ENCODE measurements at places on chromosomes 7 and 10. TPM values are rescaled to one million over a fixed set of nuclear protein-coding genes. Genes with fewer than 3 reads are reported as not detected.
A peak's percentile ranks its signal among the peaks of the same experiment; 100 is the strongest.

ZWINT gene
- 101 TPM for total RNA-seq

ELMO1 gene
- total RNA-seq: 7.8 TPM

SYNPO2L gene
- total RNA-seq: not detected

GRCh38 chr10:45440511-45441062 is 66.6 kb downstream of the ALOX5 start:
- no peaks in the 10 kb centered on the region for H3K4me1 ChIP-seq
- H3K27me3 ChIP-seq: no peaks in the 10 kb centered on the region
- no peak for DNase-seq
- no peak overlapping the region for H3K4me3 ChIP-seq

- H3K27me3 ChIP-seq: no peaks in the 10 kb centered on the region
- no peak for DNase-seq
- no peak overlapping the region for H3K27ac ChIP-seq
- no peak overlapping the region for H3K4me3 ChIP-seq
- H3K36me3 ChIP-seq: no peaks in the 10 kb centered on the region
These were observed 140.6 kb downstream of the ARHGAP22 start for GRCh38 chr10:48464121-48464870.

DNA sequence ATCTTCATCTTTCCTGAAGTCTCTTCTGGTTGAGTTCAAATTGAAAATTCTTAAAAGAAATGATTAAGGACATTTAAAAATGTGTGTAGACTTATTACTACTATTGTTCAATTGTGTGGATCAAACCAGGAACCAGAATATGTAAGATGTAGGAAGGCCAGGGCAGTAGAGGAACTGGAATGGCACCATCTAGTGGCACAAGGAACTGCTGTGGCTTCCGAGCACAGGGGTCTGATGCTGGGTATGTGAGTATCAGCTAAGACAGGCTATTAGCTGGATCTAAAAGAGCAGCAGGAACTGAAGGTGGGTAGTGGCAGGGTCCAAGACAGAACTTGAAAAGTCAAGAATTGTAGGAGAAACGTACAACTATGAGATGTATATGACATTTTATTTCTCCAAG is 247.3 kb downstream of the SEMA3A start:
- H3K36me3 ChIP-seq: no peaks in the 10 kb centered on the region
- DNase-seq: peak; percentile 71
- no peak overlapping the region for H3K27ac ChIP-seq
- no peak overlapping the region for H3K4me3 ChIP-seq

GRCh38 chr10:60041489-60042133 is 135.3 kb upstream of the CCDC6 start:
- no peak overlapping the region for H3K4me3 ChIP-seq
- H3K27ac ChIP-seq: no peak overlapping the region
- DNase-seq: no peak
- H3K36me3 ChIP-seq: peaks cover 4% of the 10 kb centered on the region

DNA sequence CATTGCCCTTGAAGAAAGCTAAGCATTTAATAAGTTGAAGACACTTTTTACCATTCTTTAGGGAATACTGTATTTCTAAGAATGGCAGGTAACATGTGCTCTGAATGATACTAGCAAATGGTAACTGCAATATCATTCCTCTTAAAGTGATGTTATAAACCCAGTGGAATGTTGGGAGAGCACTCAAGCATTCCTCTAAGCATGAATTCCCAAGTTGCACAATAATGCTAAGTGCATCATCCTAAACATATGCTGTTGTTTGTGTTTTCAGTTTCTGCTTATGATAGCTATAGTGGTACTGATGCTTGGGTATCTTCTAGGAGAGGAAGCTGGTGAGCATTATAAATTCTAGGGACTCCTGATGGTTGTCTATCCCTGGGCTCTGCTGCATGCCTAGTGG is 673.9 kb downstream of the PHTF2 start:
- H3K27me3 ChIP-seq: no peaks in the 10 kb centered on the region
- no peak for DNase-seq
- no peak overlapping the region for H3K4me3 ChIP-seq
- H3K4me1 ChIP-seq: no peaks in the 10 kb centered on the region
- no peaks in the 10 kb centered on the region for H3K36me3 ChIP-seq

- no peak for DNase-seq
- no peaks in the 10 kb centered on the region for H3K27me3 ChIP-seq
- H3K4me3 ChIP-seq: no peak overlapping the region
- no peaks in the 10 kb centered on the region for H3K36me3 ChIP-seq
- H3K4me1 ChIP-seq: no peaks in the 10 kb centered on the region
These were observed 73.2 kb upstream of the NEUROD6 start for GRCh38 chr7:31413766-31414165.

DNA sequence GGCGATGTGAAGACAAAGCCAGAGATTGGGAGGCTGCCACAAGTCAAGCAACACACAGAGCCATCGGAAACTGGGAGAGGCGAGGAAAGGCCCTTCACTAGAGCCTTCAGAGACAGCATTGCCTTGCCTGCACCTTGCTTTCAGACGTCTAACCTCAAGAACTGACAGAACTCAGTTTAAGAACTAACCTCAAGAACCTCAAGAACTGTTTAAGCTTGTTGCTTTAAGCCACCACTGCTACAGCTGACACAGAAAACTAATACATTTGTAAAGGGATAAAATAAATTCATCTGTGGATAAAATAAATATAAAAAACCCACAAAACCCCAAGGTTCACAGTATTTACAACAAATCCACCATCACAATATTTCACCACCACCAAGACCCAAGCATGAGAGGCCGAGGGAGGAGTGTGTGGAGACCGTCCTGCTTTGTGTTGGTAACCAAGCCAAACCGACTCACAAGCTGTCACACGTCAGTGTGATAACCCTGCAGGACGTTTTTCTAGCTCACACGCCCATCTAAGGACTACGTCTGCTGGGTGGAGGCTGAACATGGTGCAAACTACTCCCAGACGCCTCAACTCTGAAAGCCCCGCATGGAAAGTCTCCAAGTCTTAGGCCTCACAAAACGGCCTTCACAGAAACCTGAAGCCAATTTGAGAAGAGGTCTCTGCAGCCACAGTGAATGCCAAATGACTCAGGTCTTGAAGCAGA is 116.8 kb downstream of the ABLIM1 start:
- H3K4me1 ChIP-seq: peaks cover 5% of the 10 kb centered on the region
- H3K4me3 ChIP-seq: no peak overlapping the region
- no peak for DNase-seq
- H3K27me3 ChIP-seq: no peaks in the 10 kb centered on the region
- no peak overlapping the region for H3K27ac ChIP-seq
- no peaks in the 10 kb centered on the region for H3K36me3 ChIP-seq

DNA sequence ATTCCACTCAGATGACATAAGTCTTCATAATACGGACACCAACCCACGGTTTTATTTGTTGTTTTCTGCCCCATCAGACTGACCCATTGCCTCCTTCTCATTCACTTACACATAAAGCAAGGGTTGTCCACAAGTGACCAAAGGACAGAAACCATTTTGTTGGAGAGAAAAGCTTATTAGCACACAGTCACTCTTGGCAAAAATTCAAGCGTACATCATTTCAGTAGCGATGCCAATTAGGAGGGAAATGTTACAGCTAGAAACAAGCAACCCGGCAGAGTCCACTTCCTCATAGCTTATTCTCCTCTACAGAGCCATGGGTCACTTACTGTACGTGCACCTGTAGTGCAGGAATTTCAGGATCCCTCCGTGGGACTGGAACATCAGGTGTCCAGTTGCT is 23.0 kb downstream of the ABLIM1 start:
- H3K27ac ChIP-seq: no peak overlapping the region
- peaks cover 9% of the 10 kb centered on the region for H3K27me3 ChIP-seq
- H3K4me1 ChIP-seq: peaks cover 4% of the 10 kb centered on the region
- H3K4me3 ChIP-seq: no peak overlapping the region
- no peaks in the 10 kb centered on the region for H3K36me3 ChIP-seq

GRCh38 chr10:11875494-11876281 is 52.5 kb downstream of the PROSER2 start:
- H3K27ac ChIP-seq: no peak overlapping the region
- no peaks in the 10 kb centered on the region for H3K36me3 ChIP-seq
- no peaks in the 10 kb centered on the region for H3K27me3 ChIP-seq
- peaks cover 6% of the 10 kb centered on the region for H3K4me1 ChIP-seq

- no peak overlapping the region for H3K27ac ChIP-seq
- no peak overlapping the region for H3K4me3 ChIP-seq
- peaks cover 2% of the 10 kb centered on the region for H3K36me3 ChIP-seq
- DNase-seq: no peak
- H3K27me3 ChIP-seq: no peaks in the 10 kb centered on the region
- no peaks in the 10 kb centered on the region for H3K4me1 ChIP-seq
These were observed 16.1 kb downstream of the OGDH start for GRCh38 chr7:44622342-44623151.

GRCh38 chr10:59627366-59628018 is 82.2 kb downstream of the SLC16A9 start:
- H3K27ac ChIP-seq: no peak overlapping the region
- H3K4me1 ChIP-seq: 0 out of 2 replicates have a peak, but pooled peaks cover 2% of the 10 kb centered on the region

- H3K36me3 ChIP-seq: no peaks in the 10 kb centered on the region
- H3K27ac ChIP-seq: no peak overlapping the region
- H3K4me1 ChIP-seq: no peaks in the 10 kb centered on the region
These were observed 1122.5 kb downstream of the SORCS3 start for GRCh38 chr10:105763611-105764010.

DNA sequence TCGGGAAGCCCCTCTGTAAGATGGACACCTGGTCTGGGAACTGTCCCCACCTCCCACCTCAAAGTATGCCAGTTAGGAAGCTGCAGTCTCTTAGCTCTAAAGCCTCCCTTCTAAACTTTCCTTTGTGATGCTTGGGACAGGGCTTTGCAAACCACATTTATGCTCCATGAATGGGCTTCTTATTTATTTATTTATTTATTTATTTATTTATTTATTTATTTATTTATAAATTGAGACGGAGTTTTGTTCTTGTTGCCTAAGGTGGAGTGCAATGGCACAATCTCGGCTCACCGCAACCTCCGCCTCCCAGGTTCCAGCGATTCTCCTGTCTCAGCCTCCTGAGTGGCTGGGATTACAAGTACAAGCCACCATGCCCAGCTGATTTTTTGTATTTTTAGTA is 1009.4 kb downstream of the TYW1 start:
- no peaks in the 10 kb centered on the region for H3K4me1 ChIP-seq
- H3K27ac ChIP-seq: no peak overlapping the region
- no peak for DNase-seq
- no peaks in the 10 kb centered on the region for H3K36me3 ChIP-seq
- no peaks in the 10 kb centered on the region for H3K27me3 ChIP-seq

DNA sequence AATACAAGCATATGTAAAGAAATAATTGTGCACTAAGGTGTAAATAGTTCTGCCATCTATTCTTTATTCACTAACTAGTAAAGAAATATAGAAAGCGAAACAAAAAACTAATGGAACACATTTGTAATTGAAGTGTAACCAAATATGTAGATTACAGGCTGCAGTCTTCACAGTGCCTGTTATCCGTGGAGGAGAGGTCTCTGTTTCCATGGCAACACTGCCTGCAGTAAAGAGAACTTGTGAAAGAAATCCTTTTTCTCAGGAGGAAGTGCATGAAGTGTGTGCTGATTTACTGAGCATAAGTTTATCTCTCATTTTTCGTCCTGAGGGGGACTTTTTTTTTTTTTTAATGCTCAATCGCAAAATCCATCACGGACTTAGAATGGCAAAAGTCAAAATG is 102.5 kb downstream of the APBB1IP start:
- DNase-seq: no peak
- H3K27ac ChIP-seq: no peak overlapping the region
- H3K4me3 ChIP-seq: no peak overlapping the region
- no peaks in the 10 kb centered on the region for H3K36me3 ChIP-seq
- H3K27me3 ChIP-seq: no peaks in the 10 kb centered on the region
- H3K4me1 ChIP-seq: no peaks in the 10 kb centered on the region

DNA sequence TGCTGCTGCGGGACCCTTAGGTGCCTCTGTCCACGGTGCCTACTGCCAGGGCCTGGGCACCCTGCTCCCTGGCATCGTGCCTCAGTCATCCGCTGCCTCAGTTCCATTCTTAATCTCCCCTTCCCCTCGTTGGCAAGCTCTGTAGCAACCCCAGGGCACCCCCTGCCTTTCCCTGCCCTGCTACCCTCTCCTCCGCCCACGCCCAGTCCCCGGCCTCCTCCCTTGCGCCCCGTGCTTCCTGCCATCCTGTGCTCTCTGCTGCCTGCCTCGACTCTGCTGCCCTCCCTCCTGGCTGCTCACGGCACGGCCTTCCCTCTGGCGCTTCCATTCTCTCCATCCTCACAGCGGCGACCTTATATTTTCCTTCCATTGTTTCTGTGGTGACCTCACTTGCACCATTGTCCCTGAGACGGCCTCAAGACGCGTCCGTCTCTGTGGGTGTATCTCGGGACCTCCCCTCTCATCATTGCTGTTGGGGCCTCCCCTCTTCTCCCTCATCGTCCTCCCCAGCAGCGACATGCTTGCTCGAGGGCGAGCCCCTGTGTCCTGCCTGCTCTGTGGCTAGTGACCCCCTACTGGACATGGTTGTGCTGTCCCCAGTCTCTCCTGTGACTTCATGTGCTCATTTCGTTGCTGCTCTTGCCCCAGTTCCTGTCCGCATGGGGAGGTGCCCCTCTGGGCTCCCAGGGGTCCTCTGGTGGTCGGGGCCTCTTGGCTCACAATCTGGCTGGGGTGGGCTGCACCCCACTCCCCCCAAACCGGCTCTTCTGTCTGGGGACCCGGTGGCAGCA is 35.3 kb downstream of the AGAP3 start:
- no peaks in the 10 kb centered on the region for H3K27me3 ChIP-seq
- no peak overlapping the region for H3K27ac ChIP-seq
- no peak for DNase-seq
- peaks cover 33% of the 10 kb centered on the region for H3K36me3 ChIP-seq
- H3K4me3 ChIP-seq: no peak overlapping the region

GRCh38 chr10:102647443-102648268 is 3.4 kb downstream of the TRIM8 start:
- no peak overlapping the region for H3K27ac ChIP-seq
- no peaks in the 10 kb centered on the region for H3K36me3 ChIP-seq
- no peaks in the 10 kb centered on the region for H3K27me3 ChIP-seq
- H3K4me3 ChIP-seq: peak overlapping the region; percentile 10
- DNase-seq: no peak
- peaks cover 5% of the 10 kb centered on the region for H3K4me1 ChIP-seq

DNA sequence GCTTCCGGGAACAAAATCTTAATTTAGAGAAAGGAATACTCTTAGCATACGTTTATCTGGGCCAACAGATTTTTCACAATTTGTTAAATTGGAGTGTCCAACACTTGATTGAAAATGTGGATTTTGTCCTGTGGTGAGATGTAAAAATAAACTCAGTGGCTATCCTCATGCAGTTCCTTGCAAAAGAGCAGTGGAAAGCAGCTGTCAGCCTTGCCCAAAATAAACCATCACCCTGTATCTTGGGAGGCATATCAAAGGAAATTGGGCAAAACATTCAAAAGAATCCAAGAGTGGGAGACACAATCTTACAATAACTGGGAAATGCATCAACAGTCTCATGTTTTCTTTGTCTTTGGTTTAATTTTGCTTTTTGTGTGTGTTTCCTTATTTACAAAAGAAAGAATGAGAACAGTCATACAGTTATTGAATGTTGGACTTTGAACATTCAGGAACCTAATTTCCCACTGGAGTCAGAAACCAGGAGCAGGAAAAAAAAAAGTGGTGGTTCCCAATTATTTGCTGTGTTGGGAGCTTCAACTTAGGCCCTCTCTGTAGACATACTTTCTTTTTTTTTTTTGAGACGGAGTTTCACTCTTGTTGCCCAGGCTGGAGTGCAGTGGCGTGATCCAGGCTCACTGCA is 44.4 kb upstream of the DGKI start:
- DNase-seq: no peak
- no peak overlapping the region for H3K4me3 ChIP-seq
- peaks cover 25% of the 10 kb centered on the region for H3K36me3 ChIP-seq
- H3K4me1 ChIP-seq: peaks cover 3% of the 10 kb centered on the region
- H3K27me3 ChIP-seq: no peaks in the 10 kb centered on the region

- DNase-seq: no peak
- H3K36me3 ChIP-seq: peaks cover 95% of the 10 kb centered on the region
- H3K4me3 ChIP-seq: no peak overlapping the region
- no peaks in the 10 kb centered on the region for H3K4me1 ChIP-seq
These were observed 10.1 kb downstream of the ATP5MF start for GRCh38 chr7:99455874-99456273.
